ENCODE measurements at places on chromosomes 1 and 21.
A peak's percentile ranks its signal among the peaks of the same experiment; 100 is the strongest.

DNA sequence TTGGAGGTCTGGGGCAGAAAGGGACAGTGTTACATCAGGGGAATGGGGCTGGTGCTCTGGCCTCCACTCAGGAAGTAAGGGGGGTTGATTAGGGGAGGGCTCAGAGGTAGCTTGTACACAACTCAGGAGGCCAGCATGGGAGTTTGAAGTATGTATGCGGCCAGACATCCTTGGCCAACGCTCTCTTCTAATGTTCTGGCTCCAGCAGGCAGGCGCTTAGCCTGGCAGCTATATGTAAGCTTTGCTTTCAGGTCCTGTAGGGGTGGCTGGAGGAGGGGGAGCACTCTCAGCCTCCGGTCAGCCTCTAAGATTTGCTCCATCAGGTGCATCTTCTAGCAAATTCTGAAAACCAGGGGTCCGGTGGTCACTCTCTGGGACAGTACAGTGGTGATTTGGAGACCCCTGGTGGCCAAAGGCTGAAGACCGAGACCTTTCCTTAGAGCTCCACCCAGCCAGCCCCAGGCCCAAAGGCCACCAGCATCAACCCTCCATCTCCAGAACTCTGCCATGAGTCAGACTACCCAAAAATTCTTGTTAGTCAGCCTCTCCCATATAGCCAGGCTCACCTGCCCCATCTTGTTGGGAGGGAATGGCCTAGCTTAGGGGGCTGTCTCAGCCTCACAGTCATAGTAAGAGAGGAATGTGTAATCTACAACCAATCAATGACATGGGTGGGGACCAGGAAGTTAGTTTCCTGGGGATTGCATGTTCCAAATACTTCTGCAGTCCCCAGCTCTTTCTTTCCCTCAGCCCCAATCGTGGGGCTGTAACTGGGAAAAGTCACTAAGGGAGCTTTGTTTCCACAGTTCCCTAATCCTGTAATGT lies 9.7 kb upstream of the COL8A2 start:
- DNase-seq = no peak

DNA sequence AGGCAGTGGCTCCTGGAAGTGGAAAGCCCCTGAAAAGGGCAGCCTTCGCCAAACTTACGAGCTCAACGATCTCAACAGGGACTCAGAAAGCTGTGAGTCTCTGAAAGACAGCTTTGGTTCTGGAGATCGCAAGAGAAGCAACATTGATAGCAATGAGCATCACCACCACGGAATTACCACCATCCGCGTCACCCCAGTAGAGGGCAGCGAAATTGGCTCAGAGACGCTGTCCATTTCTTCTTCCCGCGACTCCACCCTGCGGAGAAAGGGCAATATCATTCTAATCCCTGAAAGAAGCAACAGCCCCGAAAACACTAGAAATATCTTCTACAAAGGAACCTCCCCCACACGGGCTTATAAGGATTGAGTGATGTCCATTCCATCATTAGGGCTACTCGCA lies 42.4 kb downstream of the PLPPR4 start:
- DNase-seq = no peak

DNA sequence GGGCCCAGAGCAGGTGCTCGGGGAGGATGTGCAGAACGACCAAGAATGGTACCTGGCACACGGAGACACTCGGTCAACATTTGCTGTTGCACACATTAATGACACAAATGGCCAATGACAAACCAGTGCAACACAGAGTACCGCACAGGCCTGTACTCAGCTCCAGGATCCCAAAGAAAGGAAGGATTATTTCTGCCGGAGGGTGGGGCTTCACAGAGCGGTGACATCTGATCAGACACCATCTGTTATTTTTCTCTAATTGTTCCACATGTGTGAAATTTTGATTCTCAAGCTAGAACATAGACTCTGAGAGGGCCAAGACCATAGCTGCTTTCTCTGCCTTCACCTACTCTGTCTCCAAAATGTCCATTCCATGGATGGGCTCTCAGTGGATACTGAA lies 100.4 kb downstream of the MRPL37 start:
- DNase-seq = no peak

DNA sequence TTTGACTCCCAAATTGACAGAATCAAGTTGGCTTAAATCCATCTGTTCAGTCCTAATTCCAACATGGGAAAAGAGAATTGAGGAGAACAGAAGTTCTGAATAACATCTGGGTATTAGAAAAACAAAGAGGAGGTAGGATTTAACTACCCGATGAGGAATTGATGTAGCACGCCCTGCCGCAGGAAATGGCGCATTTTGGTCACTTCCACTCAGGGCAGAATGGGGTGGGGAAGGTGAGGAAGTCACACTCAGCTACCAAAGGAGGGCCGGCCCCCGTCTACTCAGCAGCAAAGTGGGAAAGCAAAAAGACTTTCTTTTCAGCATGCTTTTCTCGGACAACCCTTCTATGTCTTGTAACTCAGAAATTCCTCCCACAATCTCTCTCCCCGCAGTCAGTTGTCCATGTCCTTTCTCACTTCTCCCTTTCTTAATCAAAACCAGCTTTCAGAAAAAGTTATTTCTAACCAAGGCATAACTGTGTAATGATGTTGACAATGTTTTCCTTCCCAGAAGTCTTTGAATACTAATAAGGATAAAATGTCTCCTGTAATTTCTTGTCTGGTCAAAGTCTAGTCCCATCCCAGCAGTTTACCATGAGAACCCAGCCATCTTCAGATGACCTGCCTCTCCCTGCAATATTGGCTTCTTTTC lies 60.5 kb upstream of the SIPA1L2 start:
- no peak for DNase-seq

DNA sequence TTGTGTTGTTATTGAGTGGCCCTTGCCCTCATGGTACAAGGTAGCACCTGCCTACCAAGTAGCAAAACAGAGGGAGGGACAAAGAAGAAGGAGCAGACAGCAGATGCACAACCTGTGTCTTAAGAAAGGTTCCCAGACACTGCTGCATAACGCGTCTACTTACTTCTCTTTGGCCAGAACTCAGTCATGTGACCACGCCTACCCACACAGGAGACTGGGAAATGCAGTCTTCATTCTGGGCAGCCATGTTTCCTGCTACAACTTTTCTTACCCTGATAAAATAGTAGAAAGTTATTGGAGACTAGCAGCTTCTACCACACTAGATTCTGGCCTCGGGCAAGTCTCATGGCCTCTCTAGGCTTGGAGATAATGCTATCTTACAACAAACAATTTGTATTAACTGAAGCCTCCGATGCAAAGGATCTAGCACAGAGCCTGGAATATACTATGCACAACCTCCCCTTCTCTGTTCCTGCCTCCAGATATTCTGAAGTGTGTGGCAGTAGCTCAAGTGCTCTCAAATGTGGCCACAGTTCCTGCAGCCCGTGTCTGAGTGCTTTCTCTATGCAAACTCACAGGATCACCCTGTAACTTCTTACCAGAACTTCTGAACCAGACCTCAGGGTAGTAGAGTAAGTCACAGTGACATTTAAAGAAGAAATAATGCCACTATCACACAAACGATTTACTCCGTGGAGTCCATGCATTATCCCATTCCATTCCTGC lies 34.1 kb upstream of the BTG2 start:
- peak; percentile 31 for DNase-seq

DNA sequence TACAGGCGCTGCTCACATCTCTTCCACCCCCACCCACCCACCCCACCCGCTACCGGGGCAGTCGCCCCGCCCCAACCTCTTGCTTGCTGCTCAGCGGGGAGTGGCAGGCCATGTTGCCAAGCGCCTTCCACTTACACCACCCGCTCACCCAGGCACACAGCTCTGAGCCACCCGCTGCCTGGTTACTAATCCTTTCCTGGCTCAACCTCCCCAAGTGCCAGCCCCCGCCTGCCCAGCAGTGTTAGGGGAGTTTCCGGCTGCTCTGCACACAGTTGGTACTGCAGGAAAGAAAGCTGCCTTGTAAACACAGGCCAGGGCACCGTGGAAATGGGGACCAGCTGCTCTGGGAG lies 56.2 kb downstream of the LACTBL1 start:
- no peak for DNase-seq

DNA sequence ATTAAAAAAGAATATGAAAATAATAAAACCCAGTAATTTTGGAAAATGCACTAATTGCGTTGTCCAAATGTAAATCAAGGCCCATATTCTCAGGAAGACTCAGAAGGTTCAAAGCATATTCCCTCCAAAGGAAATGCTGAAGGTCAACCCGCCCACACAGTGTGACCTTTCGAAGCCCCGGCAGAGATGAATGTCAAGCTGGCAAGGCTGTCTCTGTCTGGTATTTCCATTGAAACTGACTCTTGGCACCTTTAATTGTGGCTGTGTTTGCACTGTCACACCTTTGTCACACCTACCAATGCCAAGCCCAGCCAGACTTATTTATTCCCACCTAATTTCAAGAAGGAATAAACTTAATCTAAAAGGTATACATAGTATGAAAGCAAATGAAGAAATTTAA lies 82.5 kb downstream of the NTPCR start:
- no peak for DNase-seq

DNA sequence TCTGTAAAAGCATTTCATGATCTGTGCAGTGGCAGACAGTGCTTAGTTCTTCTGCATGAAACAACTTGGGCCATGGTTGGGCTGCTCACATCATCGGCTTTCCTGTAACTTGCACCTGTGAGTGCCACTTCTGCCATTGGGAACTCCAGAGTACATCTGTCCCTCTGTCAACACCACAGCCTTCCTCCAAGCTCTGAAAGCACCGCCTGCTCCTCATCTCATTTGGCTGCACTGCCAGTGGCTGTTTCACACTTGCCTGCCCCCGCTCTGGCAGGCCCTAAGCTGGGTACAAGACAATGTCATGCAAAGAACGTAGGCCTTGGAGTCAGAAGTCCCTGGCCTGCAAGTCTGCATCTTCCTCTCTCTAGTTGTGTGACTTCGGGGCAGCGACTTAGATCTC lies 46.4 kb downstream of the DDX20 start:
- no peak for DNase-seq

GRCh38 chr1:24556414-24556795 lies 518 bp downstream of the NCMAP start:
- no peak for DNase-seq

GRCh38 chr1:62621907-62622306 lies 24.6 kb downstream of the ANGPTL3 start:
- DNase-seq = no peak

DNA sequence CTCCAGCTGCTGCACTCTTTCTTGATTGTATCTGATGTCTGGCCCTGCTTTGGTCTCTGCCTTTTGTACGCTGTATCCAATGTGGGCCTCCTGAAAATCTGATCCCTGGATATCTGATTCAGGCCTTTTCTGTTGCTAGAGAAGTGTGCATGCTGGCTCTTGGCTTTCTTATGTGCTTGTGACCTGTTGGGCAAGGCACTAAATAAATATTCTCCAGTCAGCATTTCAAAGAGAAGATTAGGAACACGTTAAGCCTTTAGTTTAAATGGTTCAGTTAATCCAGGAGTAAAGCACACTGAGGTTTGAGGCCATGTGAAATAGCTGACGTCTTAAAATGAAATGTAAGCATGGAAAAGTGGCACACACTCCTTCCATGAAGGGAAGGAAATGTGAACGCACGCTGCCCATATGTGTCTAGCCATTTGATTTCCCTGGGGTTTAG lies 9.3 kb upstream of the F3 start:
- no peak for DNase-seq

GRCh38 chr1:153827168-153827964 lies 52.2 kb downstream of the SLC27A3 start:
- DNase-seq = no peak
